ENCODE measurements at places on chromosomes 1 and 21.

DNA sequence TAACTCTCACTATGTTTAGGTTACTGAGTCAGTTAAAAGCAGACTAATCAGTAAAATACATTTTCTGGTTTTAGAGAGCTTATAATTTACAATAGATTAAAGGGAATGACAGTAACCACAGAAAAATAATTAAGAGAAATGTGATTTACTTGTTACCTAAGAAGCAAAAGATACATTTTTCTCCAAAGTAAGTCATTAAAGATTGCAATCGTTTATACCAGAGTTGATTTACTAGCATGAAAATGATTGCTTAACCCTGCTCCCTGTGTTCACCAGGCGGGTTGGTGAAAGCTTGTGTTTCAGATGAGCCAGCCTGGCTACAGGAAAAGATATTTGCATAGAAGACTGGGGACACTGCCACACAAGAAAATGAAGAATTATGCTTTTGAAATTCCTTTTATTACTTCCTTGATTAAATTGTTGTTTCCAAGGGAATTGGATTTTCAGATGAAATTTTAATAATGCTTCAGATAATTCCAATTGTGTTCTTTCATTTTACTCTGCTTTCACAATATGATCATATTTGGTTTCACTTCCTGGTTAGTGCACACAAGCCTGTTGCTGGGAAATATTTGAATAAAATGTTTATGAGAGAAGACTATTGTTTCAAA is 27.9 kb downstream of the LRRC8B start:
- DNase-seq: no peak

DNA sequence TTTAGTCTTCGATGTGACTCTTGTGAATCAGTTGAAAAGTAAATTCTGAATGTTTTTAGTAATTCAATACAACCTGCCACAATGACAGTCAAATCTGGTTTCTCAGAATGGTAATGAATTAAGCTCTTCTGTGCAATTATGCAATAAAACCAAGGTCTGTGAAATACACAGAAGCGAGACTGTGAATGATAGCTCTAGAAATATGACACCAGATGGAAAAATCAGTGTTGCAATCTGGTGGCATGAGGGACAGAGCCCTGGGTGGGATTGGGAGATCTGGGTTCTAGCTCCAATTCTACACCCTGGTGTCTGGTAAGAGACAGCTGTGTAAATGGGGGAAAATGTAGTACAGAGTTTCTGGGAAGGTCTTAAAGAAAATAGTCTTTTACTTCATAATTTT is 586.4 kb upstream of the ZRANB2 start:
- DNase-seq: peak; percentile 58

- no peak for DNase-seq
These were observed 88.3 kb upstream of the SGIP1 start for GRCh38 chr1:66445492-66446181.

DNA sequence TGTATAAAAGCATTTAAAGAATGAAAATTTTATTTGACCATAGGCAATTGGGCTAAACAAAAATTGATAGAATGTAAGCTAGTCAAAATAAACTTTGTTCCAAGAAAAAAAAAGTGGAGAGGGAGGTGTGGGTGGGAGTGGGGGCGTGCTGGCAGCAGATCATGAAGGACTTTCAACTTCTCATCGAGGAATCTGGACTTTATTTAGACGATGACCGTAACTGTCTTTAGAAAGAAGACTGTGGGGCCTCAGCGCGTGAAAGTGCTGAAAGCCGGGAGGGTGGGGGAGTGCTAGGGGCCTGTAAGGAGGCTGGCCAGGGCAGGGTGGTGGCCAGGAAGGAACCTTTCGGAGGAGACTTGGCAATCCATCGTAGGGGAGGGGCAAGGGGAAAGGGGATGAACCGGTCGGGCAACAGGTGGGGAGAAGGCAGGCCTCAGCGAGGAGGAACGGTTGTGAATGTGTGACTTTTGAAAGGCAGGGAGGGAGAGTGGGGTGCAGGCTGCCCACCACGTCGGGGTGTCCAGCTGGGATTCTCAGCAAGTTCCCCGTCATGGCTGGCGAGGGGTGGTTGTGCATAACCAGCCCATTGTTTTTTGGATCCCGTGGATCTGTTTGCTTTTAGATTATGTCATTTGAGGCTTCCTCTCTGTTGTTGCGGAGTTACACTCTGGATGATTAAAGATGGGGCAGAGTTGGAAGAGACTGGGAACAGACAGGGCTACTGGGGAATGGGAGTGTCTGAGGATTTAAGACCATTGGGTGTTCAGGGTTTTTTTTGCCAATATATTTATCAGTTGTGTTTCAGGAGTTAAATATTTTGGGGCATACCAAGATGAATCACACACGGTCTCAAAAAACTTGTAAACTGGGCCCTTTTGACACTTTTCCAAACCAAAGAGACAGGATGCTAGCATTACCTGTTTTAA is 35.5 kb downstream of the HUNK start:
- DNase-seq: no peak

- peak; percentile 96 for DNase-seq
These were observed 23.0 kb upstream of the HPDL start for GRCh38 chr1:45303520-45304310.

GRCh38 chr1:204261746-204262505 is 48.1 kb upstream of the GOLT1A start:
- no peak for DNase-seq

DNA sequence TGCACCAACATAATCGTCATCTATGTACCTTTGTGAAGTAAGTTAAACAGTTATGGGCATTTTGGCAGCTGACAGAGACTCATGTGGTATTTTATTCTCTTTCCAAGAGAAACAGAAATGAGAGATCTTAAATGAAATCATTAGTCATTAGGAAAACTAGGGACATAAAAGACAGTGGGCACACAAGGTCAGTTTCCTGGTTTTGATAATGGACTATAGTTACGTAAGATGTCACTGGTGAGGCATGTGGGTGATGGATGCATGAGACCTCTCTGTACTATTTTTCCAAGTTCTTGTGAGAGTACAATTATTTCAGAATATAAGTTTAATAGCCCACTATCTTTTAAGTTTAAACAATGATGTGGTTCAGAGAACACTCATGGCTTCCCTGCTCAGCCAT is 216.9 kb downstream of the APP start:
- DNase-seq: no peak

GRCh38 chr1:61132176-61132638 is 49.8 kb downstream of the NFIA start:
- no peak for DNase-seq

GRCh38 chr1:37303884-37304574 is 170.4 kb upstream of the ZC3H12A start:
- DNase-seq: no peak
